Thoracic aorta (tissue), 2 donors: ENCODE measurements at places on chromosomes 4 and X. TPM values are rescaled to one million over a fixed set of nuclear protein-coding genes. Genes with fewer than 3 reads are reported as not detected.

DNA sequence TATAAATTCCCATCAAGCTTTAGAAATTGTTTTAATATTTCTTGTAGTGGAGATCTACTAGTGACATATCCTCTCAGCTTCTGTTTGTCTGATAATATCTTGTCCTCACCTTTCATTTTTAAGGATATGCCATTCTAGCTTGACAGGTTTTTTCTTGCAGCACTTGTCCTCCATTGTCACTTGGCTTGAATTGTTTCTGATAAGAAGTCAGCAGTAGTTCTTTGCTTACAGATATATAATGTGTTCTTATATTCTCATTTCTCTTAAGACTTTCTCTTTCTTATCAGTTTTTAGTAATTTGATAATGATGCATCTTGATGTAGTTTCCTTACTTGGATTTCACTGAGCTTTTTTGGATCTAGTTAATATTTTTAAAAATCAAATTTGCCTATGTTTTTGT is 120.6 kb upstream of the NUDT6 start:
- DNase-seq, result no peak

GRCh38 chr4:4427121-4427870 is 40.4 kb downstream of the NSG1 start:
- DNase-seq, result no peak

DNA sequence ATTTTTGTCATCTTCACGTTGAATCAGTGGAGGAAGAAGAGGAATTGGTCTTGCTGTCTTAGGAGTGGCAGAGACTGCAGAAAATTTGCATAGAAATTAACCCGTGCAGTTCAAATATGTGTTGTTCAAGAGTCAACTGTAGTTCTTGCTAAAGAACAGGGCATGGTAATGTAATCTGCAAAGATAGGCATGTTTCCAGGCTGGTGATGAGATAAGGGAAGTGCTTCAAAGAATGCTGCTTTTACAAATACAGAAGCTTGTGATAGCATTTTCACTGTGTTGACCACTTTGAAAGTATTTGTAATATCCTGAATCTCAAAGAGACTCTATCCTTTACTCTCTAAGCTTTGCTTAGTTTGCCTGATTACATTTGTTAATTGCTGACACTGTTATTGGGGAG is 60.1 kb downstream of the PRRG1 start:
- no peak for DNase-seq

DNA sequence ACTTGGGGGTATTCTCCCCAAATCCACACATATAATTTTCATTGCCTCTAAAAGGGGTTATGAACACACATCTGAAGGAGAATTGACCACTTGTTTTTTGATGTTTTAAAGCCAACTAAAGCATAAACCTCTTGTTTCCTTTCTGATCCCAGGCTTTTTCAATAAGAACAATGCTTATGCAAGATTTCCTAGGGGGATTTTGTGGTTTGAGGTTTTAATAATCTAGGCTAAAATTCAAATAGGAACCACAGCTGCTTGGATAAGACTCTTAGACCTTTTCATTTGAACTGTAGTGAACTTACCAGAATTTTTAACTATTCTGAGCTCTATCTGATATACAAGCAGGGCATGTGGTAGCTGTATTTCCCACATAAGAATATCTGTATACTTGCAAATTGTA is 651.1 kb downstream of the ANKRD50 start:
- no peak for DNase-seq

GRCh38 chr4:68283714-68284113 is 38.2 kb upstream of the TMPRSS11B start:
- DNase-seq, result no peak

GRCh38 chrX:50799531-50799961 is 14.4 kb downstream of the SHROOM4 start:
- no peak for DNase-seq

GRCh38 chr4:133450813-133451212 is 301.7 kb downstream of the PCDH10 start:
- no peak for DNase-seq

GRCh38 chr4:6778435-6778834 is 4.1 kb upstream of the KIAA0232 start:
- DNase-seq, result no peak

DNA sequence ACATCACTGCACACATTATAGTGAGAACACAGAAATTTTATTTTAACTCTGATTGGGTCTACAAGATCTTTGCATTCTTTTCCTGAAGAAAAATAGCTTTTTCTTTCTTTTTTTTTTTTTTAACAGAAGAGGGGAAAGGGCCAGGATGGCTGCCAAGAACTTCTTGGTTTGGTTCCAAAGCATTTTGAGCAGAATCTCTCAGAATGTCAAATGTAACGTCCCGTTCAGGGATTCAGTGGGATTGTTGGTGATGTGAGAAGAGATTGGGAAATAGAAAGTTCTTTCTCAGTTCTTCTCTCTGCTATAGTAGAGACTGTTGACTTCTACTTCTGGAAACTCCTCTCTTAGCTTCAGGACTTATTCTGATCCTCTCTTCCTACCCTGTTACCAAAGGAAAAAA is 70.9 kb upstream of the CBR4 start:
- no peak for DNase-seq

GRCh38 chr4:84901740-84902281 is 64.7 kb downstream of the WDFY3 start:
- DNase-seq, result no peak

DNA sequence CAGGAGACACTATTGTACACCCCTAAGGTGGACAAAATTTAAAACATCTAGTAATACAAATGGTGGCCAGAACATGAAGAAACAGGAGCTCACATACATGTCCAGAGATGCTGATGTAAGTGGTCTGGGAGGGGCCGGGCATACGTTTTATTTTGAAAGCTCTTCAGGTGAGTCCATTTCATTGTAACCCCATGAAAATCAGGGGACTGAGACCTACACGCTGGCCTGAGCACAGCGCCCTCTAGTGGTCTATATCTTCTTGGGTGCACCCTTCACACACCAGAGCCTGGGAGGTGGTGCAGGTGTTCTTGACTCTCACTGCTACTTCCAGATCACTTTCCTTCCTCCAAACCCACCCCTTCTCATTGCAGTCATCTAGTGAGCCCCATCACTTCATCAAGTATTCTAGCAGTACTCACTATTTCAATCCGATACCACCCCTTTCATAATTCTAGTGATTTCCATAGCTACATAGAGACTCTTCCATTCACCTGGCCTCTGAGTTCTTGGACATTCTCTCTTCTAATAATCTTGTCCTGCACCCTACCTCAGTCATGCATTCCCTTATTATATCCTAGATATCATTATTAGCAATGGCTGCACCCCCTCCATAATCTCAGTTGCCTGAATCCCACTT is 4.3 kb upstream of the TLR6 start:
- DNase-seq, result no peak

GRCh38 chr4:1360423-1361283 is 13.6 kb downstream of the UVSSA start:
- no peak for DNase-seq

- DNase-seq, result no peak
Measured at GRCh38 chr4:168269896-168270295, 48.7 kb downstream of the DDX60 start.

- no peak for DNase-seq
Measured at GRCh38 chr4:11585506-11585905, 156.8 kb upstream of the HS3ST1 start.

DNA sequence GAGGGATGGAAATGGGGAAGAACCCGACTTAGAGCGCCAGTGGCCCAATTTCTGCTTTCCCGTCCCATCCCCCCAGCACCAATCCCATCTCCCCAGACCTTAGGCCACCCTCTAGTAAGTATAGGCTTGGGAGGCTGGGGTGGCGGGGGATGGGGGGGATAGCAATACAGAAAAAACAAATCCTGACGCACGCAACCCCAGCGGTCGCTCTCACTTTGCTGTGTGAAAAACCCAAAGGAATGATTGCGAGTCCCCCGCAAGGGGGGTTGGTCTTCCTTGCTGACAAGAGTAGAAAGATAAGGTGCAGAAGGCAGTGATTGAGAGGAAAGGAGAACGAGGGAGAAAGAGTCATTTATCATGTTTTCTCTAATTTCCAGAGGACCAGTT is 863 bp downstream of the CPE start:
- no peak for DNase-seq

GRCh38 chr4:5635826-5636195 is 72.5 kb downstream of the EVC2 start:
- no peak for DNase-seq

DNA sequence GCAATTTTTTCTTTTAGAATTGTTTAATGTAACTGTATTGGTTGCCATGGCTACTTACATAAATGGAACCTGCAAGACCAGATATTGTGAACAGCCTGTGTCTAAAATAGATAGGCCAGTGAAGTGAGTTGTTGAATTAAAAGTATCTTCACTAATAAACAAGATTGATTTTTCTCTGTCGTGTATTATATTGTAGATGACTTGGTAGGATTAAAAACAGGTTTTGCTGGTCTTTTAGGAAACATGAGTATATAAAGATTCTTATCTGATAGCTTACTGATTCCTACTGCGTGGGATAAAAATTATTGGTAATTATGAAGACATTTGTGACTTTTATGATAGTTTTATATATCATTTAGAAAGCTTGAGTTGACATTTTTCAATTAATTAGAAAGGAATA is 162.1 kb downstream of the KDM6A start:
- DNase-seq, result no peak

DNA sequence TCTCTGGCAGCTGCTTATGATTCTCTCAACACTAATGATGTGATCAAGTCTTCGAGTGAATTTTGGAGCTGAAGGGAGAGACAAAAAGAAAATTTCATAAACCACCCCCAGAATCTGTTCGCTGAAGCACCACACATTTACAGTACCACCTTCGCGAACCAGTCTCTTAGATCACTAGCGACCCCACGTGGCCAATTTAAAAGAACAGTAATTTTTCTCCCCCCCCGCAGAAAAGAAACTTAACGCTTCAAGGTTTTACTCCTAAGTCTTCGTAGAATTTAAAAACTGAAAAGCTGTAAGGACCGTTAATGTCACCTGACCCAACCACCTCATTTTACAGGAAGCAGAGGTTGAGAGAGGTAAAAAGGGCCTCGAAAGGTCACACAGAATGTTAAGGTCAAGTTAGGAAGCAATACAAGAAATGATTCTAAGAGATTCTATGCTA is 187.5 kb downstream of the QDPR start:
- no peak for DNase-seq

DNA sequence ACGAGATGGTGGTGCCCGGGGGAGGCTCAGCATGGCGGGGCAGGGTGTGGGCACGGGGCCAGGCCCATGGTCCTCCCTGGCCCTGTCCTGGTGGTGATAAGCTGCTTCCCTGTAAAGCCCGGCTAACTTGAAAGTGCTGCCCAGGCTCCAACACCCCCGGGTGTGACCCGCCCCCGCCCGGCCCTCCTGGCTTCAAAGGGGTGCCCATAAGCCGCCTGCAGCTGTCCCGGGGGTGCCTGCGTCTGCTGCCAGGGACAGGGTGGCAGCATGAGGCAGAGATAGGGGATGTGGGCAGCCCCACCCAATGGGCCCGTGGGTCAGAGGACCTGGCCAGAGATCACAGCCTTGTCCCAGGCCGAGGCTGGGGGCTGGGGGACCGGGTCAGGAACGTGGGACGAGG is 18.1 kb downstream of the FGFRL1 start:
- DNase-seq, result no peak

DNA sequence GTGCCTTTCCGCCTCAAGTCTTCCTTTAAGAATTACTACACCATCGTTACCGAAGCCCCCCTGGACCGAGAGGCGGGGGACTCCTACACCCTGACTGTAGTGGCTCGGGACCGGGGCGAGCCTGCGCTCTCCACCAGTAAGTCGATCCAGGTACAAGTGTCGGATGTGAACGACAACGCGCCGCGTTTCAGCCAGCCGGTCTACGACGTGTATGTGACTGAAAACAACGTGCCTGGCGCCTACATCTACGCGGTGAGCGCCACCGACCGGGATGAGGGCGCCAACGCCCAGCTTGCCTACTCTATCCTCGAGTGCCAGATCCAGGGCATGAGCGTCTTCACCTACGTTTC is 2.2 kb downstream of the PCDH10 start:
- DNase-seq, result no peak

GRCh38 chr4:182404376-182404775 is 161.2 kb downstream of the TENM3 start:
- DNase-seq, result no peak

GRCh38 chr4:146446555-146446954 is 75.2 kb downstream of the SLC10A7 start:
- DNase-seq, result no peak

DNA sequence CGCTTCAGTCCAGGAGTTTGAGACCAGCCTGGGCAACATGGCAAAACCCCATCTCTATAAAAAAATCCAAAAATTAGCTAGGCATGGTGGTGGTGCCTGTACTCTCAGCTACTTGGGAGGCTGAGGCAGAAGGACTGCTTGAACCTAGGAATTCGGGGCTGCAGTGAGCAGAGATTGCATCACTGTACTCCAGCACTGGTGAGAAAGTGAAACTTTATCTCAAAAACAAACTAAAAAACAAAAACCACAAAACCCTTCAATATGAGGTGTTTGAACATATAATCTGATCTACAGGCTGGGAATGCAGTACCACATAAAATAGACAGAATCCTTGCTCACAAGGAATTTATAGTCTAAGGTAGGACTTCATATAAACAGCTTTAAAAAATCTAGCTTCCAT is 103.9 kb downstream of the PDS5A start:
- no peak for DNase-seq

- no peak for DNase-seq
Measured at GRCh38 chr4:73945140-73945539, 36.7 kb downstream of the PF4 start.

- DNase-seq, result no peak
Measured at GRCh38 chr4:26459756-26460530, 30.3 kb downstream of the CCKAR start.

DNA sequence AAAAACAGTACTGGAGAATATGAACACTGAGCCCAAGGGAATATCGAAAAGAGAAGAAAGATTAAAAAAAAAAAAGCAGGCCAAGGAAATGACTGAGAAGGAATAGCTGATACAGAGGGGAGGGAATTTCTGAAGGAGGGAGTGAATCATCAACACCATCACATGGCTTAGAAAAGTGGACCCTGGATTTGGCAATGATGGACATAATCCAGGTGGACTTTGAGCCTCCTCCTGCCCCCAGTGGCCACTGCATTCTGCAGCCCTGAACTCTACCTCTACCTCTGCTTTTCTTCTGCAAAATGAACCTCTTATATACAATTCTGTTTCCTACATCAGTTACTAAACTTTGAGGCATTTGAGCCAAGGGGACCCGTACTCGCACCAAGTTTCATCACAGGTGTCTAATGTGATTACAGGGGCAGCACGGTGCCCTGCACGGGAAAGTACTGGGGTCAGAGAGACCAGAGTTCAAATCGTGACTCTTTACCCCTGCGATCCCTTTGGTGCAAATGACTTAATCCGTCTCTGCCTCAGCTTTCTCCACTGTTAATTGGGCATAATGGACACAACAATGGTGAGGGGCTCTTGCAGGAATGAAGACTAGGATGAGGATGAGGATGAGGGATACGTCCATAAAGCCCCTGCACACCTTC is 1.1 kb downstream of the OCIAD2 start:
- DNase-seq, result no peak

TRIML1 gene
- total RNA-seq, result not detected

OPRPN gene
- not detected for total RNA-seq

PRPS2 gene
- total RNA-seq, result 10.8 TPM

ADRA2C gene
- total RNA-seq, result 232 TPM

SUV39H1 gene
- total RNA-seq, result 3.5 TPM
